ENCODE measurements at places on chromosomes 2 and 18. TPM values are rescaled to one million over a fixed set of nuclear protein-coding genes. Genes with fewer than 3 reads are reported as not detected.

DNA sequence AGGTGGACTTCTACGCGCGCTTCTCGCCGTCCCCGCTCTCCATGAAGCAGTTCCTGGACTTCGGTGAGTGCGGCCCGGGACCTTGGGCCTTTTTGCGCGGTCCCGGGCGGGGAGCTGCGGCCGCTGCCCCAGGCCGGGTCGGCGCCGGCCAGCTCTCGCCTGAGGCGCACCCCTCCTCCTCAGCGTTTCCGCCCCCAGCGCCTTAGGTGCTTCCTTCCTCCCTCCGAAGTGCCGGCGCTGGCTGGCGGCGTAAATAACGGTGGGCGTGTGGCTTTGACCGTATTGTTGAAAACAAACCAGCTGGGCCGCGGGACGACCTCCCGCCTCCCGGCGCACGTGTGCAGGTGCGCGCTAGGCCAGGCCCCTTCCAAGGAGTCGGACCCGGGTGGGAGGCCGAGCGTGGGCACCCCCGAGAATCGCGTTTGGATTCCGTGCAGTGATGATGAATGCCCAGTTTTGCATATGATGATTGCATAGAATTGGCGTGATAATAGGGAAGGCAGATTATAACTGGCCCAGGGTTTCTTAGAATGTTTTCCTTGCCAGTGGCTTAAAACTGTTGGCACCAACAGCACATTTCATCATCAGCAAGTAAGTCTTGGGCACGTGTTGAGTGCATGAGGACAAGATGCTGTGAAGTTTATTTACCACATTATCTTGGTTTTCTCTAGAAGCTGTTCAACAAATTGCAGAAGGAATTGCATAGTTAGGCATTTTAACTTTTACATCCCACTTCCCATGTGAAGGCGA, 569 bp downstream of the PDK1 start:
- DNase-seq: peak; percentile 81

- DNase-seq: no peak
These were observed 8.1 kb upstream of the ERFE start for GRCh38 chr2:238150686-238151085.

DNA sequence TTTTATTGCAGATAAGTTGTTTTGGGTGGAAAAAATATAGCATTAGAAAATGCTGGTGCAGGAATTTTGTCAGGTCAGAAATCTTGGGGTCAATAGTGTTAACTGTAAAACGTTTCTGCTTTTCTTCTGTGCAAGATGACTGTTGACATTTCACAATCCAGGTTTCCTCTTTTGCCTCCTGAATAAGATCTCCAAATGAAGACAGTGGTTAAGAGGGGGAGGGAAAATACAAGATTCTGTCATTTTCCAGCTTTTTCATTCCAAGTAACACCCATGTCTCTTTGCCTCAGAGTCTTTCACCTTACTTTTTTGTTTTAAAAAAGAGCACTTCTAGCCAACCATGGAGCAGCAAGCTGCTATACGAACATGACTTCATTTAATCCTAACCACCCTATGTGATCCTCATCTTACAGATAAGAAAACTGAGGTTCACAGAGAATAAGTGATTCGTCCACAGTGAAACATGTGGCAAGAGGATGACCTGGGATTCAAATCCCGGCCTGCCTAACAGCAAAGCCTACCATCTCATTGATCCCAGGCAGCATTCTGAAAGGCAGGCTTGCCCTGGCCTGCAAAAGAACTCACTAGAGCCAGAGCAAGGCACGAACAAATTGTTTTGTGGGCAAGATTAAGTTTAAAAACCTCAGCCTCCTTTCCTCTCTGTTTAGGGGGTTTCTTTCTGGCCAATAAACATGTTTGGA, 3.0 kb downstream of the PLEK start:
- no peak for DNase-seq

DNA sequence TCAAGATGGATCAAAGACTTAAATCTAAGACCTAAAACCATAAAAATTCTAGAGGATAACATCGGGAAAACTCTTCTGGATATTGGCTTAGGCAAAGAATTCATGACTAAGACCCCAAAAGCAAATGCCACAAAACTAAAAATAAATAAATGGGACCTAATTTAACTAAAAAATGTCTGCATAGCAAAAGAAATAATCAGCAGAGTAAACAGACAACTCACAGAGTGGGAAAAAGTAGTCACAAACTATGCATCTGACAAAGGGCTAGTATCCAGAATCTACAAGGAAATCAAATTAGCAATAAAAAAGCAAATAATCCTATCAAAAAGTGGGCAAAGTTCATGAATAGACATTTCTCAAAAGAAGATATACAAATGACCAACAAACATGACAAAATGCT, 18.2 kb upstream of the ASB18 start:
- DNase-seq: no peak

Gene SCYGR4
- not detected for total RNA-seq

Gene ALKAL2
- 1.6 TPM for total RNA-seq

Gene FEV
- 3.9 TPM for total RNA-seq

Gene ING5
- 27.6 TPM for total RNA-seq

- DNase-seq: peak; percentile 47
These were observed 405.9 kb downstream of the XIRP2 start for GRCh38 chr2:167293943-167294775.

- no peak for DNase-seq
These were observed 20.6 kb downstream of the PDE1A start for GRCh38 chr2:182406221-182406620.

DNA sequence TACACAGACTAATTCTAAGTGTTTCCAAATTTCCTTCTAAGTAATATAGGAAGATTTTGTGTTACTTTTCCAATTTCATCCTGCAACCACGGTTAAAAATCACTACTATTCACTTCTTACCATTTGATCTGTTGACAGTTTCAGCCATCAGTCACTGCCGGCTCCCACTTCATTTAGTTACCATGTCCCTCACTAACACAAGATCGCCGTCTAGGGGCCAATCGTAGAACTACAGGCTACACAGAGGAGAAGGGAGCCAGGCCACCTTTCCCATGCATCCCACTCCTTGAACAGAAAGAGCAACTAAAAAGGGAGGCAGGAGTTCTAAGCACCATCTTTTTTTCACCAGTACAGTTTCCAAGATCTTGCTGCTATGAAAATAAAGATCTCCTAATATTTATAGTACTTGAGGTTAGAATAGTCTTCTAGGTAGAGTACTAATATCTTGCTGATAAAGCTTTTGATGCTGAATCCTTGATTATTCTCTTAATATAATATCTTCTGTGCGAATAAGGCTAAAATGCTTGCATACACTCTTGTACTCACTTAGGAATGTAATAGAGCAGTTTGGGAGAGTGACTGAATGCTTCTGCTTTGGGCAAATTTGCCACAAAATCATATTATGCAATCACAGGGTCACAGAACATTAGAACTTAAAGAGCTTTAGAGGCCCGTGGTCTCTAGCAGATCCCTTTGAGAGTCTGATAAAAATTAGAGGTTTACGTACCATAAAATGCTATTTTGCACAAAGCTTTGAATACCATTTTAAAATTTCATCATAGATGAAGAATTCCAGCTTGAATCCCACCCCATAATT, 39.5 kb upstream of the CYP1B1 start:
- DNase-seq: peak; percentile 66

Gene HOXD4
- total RNA-seq: 3.8 TPM

GRCh38 chr2:73516033-73516432, 126.2 kb downstream of the NAT8 start:
- DNase-seq: no peak

Gene TOGARAM2
- total RNA-seq: 0.17 TPM

GRCh38 chr2:33458248-33458819, 18.1 kb upstream of the RASGRP3 start:
- DNase-seq: no peak

GRCh38 chr2:120854766-120855530, 119.3 kb downstream of the GLI2 start:
- DNase-seq: no peak

DNA sequence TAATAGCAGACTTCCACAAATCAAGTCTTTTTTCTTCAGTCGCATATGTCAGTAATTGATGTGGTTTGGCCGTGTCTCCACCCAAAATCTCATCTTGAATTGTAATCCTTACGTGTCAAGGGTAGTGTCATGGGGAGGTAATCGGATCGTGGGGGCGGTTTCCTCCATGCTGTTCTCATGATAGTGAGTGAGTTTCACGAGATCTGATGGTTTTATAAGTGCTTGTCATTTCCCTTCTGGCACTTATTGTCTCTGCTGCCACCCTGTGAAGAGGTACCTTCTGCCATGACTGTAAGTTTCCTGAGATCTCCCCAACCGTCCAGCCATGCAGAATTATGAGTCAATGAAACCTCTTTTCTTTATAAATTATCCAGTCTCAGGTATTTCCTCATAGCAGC, 478.8 kb downstream of the PTPRM start:
- no peak for DNase-seq

GRCh38 chr18:63850020-63850419, 37.5 kb upstream of the SERPINB2 start:
- no peak for DNase-seq

Gene PROKR1
- not detected for total RNA-seq

DNA sequence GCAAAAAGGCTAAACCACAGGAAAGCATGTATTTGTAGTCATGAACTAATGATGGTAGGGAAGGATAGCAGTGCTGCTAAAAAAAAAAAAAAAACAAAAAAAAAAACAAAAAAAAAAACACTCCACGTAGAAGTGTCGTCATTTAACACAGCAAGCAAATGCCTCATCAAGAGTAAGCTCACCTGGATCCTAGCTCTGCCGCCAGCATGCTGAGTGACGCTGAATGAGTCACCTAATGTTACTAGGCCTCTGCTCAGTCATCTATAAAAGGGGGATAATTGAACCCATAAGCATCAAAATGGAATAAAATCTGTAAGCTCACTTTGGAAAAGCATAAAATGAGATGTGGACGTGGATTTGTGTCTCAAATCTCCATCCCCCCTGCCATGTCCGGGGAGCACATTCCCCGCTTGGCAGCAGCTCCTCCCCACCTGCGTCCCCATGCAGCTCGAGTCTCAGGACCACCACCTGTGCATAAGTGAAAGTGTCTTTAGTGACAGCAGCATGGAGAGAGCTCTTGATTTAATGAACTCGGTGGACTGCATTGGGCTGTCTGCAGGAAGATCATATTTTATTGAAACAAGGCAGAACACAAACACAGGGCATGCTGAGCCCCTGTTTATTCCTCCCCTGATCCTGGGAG, 427.5 kb downstream of the LRATD1 start:
- DNase-seq: no peak

Gene ALPP
- total RNA-seq: not detected

DNA sequence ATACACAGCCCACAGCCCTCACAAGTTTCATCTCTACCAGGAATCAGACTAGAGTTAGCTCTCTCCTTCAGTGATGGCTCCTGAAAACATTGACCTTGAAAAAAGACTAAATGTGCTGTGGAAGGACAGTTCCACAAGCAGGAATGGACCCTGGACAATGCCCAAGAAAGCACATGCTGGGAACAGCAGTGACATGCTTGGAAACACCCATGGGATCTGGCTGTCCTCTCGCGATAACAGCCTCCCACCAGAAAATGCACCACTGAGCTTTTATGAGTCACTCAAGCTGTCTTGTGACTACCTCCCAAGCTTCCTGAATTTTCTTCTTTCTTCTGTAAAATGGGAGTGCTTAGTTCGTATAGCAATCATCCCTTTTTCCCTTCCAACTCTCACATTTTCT, 269.2 kb downstream of the LRATD1 start:
- DNase-seq: no peak

Gene LYPD1
- not detected for total RNA-seq

DNA sequence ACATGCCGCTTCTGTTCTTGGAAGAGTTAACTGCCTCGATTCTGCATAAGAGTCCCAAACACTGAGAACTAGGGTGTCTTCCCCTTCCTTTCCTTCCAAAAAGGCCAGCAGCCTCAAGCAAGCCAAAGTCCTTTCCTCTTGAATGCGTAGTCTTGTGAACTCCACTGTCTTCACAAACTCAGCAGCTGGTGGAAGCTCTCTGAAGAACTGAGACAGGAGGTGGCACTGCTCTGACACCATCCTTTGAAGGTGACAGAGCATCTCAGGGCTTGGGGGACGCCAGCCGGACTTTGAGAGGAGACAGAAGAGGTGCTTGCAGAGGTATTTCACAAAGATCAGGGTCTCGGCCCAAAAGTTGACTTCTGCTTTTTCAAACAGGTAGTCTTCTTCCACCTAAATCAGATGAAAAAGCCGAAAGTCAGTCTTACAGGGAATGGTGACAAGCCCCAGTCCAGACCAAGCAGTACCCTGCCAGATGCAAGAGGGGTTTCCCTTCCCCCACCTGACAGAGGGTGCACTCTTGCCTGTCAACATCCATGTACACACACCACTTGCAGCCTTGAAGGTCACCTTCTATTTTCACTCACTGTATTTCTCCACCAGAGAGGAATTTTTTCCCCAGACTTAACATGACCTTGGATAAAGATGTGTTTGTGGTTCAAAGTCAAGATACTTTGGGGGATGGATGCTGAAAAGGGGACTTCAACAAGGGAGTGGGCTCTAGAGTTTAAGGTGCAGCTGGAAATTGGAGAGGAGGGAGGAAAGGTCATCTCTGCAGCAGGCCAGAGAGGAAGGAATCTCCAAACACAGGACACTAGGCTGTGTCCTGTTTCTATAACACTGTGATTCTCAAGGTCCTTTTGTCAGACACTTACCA, 4.8 kb upstream of the ZFP36L2 start:
- no peak for DNase-seq

DNA sequence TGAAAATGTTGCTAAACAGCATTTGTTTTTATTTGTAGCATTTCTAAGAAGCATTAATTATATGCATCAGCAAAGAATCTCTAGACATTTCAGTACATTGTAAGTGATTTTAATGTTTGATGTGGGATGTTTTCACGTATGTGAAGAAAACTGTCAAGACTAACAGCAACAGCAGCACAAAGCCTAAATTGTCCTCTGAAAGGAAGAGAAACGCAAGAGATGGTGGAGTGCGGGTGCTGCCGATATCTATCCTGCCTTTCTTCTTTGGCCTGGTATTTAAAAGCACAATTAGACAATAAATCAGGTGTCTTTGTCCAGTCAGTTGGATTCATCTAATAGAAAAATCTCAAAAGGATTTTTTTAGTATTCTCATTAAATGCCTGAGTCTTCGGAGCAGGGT, 3.1 kb downstream of the TWIST2 start:
- no peak for DNase-seq

GRCh38 chr2:160737247-160737646, 243.6 kb upstream of the RBMS1 start:
- no peak for DNase-seq

- no peak for DNase-seq
These were observed 1092.0 kb upstream of the LRRTM1 start for GRCh38 chr2:81396417-81397019.

- no peak for DNase-seq
These were observed 6.7 kb downstream of the SERPINB2 start for GRCh38 chr18:63894106-63894772.

DNA sequence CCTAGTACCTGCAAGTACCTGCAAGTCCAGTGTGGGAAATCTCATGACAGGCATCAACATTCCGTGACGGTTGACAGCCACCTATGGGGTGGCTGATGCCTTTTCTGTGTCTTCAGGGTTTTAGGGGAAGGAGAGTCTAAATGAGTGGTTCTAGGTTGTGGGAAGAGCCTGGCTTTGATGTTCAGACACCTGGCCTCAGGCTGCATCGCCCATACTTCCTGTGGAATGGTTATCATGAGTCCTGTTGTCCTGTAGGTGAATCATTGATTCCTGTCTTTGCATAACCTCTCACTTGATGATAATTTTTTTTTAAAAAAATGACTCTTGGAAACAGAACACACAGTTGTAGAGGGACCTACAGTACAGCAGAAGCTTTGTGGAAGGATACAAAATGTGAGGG, 108.9 kb downstream of the NEDD4L start:
- no peak for DNase-seq

GRCh38 chr18:24677011-24677410, 216.6 kb downstream of the HRH4 start:
- no peak for DNase-seq
